Calu3 (cell line): ENCODE measurements at places on chromosomes 1 and 21. TPM values are rescaled to one million over a fixed set of nuclear protein-coding genes. Genes with fewer than 3 reads are reported as not detected.

The PPP1R8 gene
- 29.6 and 34.3 TPM in 2 replicates for total RNA-seq

- H3K27ac ChIP-seq: no peak overlapping the region
- H3K4me1 ChIP-seq: no peaks in the 10 kb centered on the region
- no peak overlapping the region for H3K4me3 ChIP-seq
Measured at GRCh38 chr1:170461291-170461747, 70.6 kb upstream of the GORAB start.

DNA sequence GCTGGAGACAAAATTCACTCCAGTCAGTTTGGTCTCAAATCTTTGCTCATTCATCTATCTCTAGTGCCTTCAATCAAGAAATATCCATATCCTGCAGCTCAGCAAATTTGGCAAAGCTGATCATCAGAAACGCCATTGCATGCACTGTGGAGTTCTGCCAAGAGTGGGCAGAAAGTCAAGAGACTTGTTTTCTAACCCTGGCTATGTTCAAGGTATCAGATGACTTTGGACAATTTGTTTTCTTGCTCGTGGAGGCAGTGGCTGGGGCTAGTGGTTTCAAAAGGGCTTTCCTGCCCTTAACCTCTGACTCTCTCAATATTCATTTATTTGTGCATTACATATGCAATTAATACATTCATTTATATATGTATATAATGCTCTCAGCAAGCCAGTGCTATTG is 12.8 kb upstream of the LRRC52 start:
- no peak overlapping the region for H3K27ac ChIP-seq
- no peak for DNase-seq
- no peaks in the 10 kb centered on the region for H3K4me1 ChIP-seq
- H3K36me3 ChIP-seq: no peaks in the 10 kb centered on the region
- no peak overlapping the region for H3K4me3 ChIP-seq
- H3K27me3 ChIP-seq: peaks cover 69% of the 10 kb centered on the region

The C1QC gene
- not detected in 2 replicates for total RNA-seq

DNA sequence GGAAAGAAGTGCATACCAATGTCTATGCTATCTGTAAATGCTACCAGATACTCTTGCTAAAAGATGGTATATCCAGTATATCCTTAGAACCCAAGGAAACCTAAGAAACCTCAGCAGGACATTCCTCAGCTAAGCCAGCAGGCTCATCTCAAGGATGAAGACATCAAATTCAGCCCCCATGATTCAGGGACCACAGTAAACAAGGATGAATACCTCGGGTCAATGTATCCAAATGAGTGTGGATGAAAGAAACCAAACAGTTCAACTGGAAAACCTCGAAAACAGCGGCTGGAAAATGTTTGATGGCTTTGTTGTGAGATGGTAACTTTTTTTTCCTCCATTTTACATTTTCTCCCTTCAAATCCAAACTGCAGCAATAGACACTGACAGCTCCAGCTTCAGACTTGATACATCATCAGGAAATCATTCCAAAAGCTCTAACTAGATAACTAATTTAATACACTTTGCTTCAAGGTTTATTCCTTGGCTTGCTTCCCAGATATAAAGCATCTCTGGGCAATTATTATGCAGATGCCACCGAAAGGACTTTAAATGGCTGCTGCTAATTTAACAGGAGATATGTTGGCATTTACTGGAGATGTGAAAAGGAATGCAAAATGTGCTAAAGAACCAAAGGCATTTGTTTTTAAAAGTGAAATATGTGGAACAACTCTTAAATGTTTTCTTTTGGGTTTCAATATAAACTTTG is 73.6 kb downstream of the SMYD2 start:
- no peak overlapping the region for H3K4me3 ChIP-seq
- H3K4me1 ChIP-seq: no peaks in the 10 kb centered on the region
- H3K27me3 ChIP-seq: no peaks in the 10 kb centered on the region
- H3K36me3 ChIP-seq: peaks cover 30% of the 10 kb centered on the region
- no peak overlapping the region for H3K27ac ChIP-seq

DNA sequence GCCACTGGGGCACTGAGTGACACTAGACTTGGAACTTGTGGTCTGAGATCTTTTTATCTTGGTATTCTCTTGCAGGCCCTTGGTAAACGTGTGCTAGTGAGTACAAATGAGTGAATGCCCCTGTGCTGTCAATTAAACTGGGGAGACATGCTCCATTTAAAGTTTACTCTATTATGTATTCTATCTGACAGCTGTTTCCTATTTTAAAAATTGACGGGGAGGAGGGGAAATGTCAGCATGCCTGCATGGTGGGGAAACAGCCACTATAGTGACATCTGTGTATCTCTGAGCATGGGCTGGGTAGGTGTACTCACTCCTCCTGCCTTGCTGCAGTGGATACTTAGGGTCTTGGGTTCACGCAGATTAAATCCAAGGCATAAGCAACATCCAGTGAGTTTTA is 59.0 kb upstream of the IKBKE start:
- H3K4me3 ChIP-seq: no peak overlapping the region
- H3K27me3 ChIP-seq: no peaks in the 10 kb centered on the region
- no peaks in the 10 kb centered on the region for H3K4me1 ChIP-seq
- no peak for DNase-seq
- no peaks in the 10 kb centered on the region for H3K36me3 ChIP-seq

- H3K4me3 ChIP-seq: no peak overlapping the region
- H3K27me3 ChIP-seq: peaks cover 37% of the 10 kb centered on the region
- no peaks in the 10 kb centered on the region for H3K4me1 ChIP-seq
Measured at GRCh38 chr1:163361123-163361934, 39.6 kb downstream of the NUF2 start.

The COL11A1 gene
- total RNA-seq: not detected in 2 replicates

The LYPD8 gene
- total RNA-seq: not detected in 2 replicates

- H3K4me3 ChIP-seq: no peak overlapping the region
- H3K4me1 ChIP-seq: peaks cover 2% of the 10 kb centered on the region
- DNase-seq: no peak
Measured at GRCh38 chr1:116716391-116716790, 37.8 kb upstream of the CD2 start.

GRCh38 chr1:222334026-222334680 is 213.8 kb downstream of the HHIPL2 start:
- peaks cover 24% of the 10 kb centered on the region for H3K27me3 ChIP-seq
- DNase-seq: no peak
- H3K36me3 ChIP-seq: no peaks in the 10 kb centered on the region
- no peaks in the 10 kb centered on the region for H3K4me1 ChIP-seq
- H3K27ac ChIP-seq: no peak overlapping the region
- H3K4me3 ChIP-seq: no peak overlapping the region

The HIVEP3 gene
- total RNA-seq: 5.6 and 9.0 TPM in 2 replicates

- H3K27ac ChIP-seq: no peak overlapping the region
- no peaks in the 10 kb centered on the region for H3K36me3 ChIP-seq
- H3K4me3 ChIP-seq: no peak overlapping the region
Measured at GRCh38 chr1:82160903-82161302, 360.2 kb downstream of the ADGRL2 start.

DNA sequence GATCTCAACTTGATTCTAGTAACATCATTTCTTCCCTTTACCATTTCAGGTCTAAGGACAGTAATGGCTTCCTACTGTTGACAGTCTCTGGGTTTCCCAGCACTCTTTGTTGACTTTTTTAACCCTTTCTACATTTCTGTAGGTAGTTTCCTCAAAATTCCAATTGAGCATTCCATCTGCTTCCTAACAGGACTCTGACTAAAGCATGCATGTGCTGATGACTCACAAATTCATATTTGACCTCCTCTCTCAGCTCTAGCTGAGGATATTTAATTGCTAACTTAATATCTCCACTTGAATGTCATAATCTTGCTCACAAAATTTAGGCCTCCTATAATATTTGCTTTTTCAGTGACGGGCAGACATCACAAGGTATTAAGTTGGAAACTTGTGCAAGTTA is 93.3 kb upstream of the ZNHIT6 start:
- no peak overlapping the region for H3K4me3 ChIP-seq
- H3K4me1 ChIP-seq: peaks cover 23% of the 10 kb centered on the region
- H3K27ac ChIP-seq: peak overlapping the region; percentile 3
- H3K36me3 ChIP-seq: no peaks in the 10 kb centered on the region

The CFHR1 gene
- not detected in 2 replicates for total RNA-seq

The SYCP1 gene
- not detected in 2 replicates for total RNA-seq

DNA sequence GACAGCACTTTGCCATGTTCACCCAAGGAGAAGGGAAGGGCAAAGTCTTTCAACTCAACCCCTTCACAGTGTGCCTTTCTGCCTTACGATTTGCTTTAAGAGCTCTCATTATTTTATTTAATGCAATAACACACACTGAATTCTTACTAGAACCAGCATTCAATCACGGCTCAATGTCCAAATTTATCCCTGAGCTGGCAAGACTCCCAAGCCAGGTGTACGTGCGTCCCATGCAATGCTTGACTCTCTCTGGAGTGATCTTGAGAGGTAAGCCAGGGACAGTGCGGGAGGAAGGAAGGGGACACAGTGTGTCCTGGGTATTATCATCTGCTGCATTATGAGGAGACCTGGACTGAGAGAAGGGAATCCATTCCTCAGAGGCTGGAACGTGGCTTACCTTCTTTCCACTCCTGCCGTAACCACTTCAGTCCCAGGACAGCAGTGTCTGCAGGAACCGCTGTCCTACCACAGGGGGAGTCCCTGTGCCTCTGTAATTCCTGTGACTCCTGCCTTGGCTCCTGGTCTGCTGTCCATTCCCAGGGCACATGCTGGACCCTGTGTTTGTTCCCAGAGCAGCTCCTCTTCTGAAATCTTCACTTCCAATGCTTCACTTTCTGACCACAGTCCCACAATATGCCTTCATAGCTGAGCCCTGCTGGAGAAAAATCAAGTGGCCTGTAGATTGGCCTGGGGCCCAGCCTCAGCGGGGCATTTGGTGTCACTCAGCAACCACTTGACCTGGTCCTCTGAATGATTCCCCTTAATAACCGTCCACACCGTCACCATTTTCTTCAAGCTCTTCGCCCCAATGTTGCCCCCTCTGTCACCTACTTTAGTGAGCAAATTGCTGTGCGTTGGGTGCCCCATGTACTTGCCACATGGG is 28.6 kb upstream of the STUM start:
- H3K27me3 ChIP-seq: peaks cover 100% of the 10 kb centered on the region
- DNase-seq: no peak
- H3K27ac ChIP-seq: no peak overlapping the region
- H3K36me3 ChIP-seq: no peaks in the 10 kb centered on the region

DNA sequence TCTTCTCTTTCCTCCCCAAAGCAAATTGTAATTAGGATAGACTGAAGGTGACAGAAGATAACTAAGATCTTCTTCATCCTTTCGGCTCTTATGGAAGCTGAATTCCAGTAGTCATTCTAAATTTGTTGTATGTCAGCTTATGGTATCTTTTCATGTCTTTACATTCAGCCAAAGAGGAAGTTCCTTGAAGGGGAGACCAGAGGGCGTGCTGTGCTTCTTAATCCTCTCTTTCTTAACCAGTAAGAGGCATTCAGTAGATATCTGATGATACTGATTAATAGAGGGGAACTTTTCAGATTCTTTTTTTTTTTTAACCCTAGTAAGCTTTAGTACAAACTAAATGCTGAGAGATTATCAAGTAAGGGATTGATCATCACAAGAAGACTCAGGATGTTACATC is 102.3 kb downstream of the OSBPL9 start:
- no peak overlapping the region for H3K4me3 ChIP-seq
- no peaks in the 10 kb centered on the region for H3K4me1 ChIP-seq
- DNase-seq: no peak
- no peaks in the 10 kb centered on the region for H3K27me3 ChIP-seq

DNA sequence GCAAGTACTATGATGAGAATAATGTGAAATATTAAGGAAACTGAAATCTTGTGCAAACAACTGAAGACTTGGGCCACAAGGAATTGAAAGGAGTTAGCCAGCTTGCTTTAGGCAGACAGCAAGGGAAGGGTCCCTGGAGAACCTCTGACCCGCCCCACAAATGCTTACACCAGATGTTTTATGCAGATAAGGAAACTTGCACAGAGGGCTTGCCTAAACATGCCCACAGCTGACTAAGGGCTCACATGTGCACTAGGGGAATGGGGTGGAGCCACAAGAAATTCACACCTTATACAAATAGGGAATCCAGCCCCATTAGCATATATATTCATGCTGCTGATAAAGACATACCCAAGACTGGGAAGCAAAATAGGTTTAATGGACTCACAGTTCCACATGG is 86.1 kb upstream of the CYYR1 start:
- no peaks in the 10 kb centered on the region for H3K4me1 ChIP-seq
- no peak overlapping the region for H3K4me3 ChIP-seq
- no peak overlapping the region for H3K27ac ChIP-seq
- peaks cover 25% of the 10 kb centered on the region for H3K27me3 ChIP-seq
- no peaks in the 10 kb centered on the region for H3K36me3 ChIP-seq

DNA sequence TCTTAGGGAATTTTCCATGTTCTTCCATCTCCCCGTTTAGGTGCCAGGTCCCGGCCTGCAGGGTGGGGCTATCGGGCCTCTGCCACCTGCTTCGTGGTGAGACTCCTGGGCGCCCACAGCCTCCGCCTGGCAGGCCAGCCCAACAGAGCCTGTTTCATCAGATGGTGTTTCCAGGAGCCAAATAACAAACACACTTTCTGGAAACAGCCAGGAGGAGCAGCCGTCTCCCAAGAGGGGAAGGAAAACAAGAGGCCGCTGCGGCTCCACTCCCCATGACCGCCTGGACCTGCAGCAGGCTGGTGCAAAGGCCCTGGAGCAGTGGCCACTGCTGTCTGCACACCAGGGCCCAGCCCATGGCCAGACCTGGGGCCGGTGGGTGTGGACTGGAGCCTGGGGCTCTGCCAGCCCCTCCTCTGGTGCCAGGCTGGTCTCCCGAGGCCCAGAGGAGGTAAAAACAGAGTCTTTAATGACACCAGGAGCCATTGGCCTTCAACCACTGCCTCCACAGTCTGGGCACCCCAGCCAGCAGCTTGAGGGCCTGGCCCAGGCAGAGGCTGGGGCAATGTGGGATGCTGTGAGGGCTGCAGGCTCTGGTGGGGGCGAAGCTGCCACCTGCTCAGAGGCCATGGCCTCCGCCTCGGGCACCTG is 55.0 kb downstream of the SLX9 start:
- H3K27me3 ChIP-seq: peaks cover 29% of the 10 kb centered on the region
- no peak for DNase-seq
- no peak overlapping the region for H3K4me3 ChIP-seq
- no peak overlapping the region for H3K27ac ChIP-seq

GRCh38 chr1:94676686-94677085 is 135.1 kb upstream of the F3 start:
- no peak overlapping the region for H3K4me3 ChIP-seq
- H3K4me1 ChIP-seq: no peaks in the 10 kb centered on the region
- H3K27me3 ChIP-seq: no peaks in the 10 kb centered on the region
- no peak overlapping the region for H3K27ac ChIP-seq
